Naive thymus-derived CD4-positive, alpha-beta T cell (primary cell): ENCODE measurements at places on chromosomes 4 and X. TPM values are rescaled to one million over a fixed set of nuclear protein-coding genes. Genes with fewer than 3 reads are reported as not detected.

- H3K36me3 ChIP-seq, result no peaks in the 10 kb centered on the region
- no peak for DNase-seq
- no peaks in the 10 kb centered on the region for H3K4me1 ChIP-seq
- no peak overlapping the region for H3K27ac ChIP-seq
- H3K4me3 ChIP-seq, result no peak overlapping the region
Observed at GRCh38 chrX:134388161-134389109, 71.5 kb upstream of the HPRT1 start.

DNA sequence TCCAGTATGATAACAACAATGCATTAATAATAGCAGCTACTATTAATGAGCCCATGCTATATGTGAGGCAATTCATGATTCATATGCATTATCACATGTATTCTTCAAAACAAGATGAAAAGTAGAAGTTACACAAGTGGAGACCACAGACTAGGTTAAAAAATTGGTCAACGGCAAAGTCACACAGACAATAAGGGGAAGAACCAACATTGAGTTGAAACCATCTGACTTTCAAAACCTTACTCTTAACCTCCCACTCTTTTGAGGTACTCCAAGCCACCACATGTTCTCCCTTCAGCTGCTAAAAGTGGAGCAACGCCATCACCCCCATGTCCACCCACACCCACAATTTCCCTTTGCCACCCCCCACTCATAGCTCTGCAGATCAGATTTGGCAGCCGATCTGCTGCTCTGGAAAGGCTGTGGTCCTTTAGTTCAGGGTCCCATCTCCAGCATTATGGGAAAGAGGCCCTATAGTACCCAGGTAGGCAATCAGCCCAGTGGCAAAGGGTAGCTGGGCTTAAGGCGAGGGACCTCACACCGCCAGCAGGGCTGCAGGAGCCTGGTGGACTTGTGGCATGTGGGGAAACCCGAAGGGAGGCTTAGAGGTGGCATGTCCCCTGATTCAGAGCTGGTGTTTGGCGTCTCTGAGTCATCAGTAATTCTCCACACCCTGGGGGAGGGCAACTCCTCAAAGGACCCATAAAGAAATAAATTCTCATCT lies 33.5 kb upstream of the CYBB start:
- peaks cover 7% of the 10 kb centered on the region for H3K4me1 ChIP-seq
- DNase-seq, result no peak
- no peaks in the 10 kb centered on the region for H3K36me3 ChIP-seq
- no peak overlapping the region for H3K27ac ChIP-seq

DNA sequence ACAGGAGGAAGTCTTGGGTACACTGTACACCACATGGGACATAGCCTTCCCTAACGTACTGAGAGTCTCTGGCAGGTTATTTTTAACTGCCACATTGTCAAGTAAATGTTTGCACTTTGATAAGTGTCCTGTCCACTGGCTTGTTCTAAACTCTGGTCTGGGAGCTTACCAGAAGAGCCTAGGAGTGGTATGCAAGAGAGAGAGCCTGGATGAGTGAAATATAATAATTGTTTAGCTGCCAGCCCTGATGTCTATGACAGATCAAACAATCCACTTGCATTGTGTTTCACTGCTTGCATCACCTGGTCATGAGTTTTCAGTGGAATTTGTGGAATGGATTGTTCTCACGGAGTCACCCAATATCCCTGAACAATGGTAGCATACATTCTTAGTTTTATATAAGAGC lies 91.6 kb downstream of the SHROOM3 start:
- no peak overlapping the region for H3K27ac ChIP-seq
- DNase-seq, result no peak
- no peak overlapping the region for H3K4me3 ChIP-seq
- no peaks in the 10 kb centered on the region for H3K27me3 ChIP-seq

DNA sequence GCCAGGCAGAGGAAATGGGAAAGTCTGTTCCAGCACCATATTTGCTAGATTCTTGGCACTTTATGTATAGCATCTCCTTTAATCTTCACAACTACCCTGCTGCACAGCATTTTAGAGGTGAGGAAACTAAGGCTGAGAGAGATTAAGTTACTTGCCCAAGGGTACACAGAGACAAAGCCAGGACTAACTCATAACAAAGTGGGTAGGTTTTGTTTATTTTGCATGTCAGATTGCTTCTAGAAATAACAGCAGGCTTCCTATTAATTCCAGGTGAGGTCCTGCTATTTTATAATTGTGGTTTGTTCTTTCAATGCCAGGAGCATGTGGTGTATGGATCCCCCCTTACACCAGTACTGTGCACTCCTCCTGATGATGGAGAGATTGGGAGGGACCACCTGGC lies 15.0 kb downstream of the TCEANC start:
- no peaks in the 10 kb centered on the region for H3K36me3 ChIP-seq
- DNase-seq, result no peak
- no peaks in the 10 kb centered on the region for H3K27me3 ChIP-seq
- no peaks in the 10 kb centered on the region for H3K4me1 ChIP-seq

GRCh38 chr4:4437798-4438470 lies 51.0 kb downstream of the NSG1 start:
- no peaks in the 10 kb centered on the region for H3K36me3 ChIP-seq
- H3K4me3 ChIP-seq, result no peak overlapping the region
- no peaks in the 10 kb centered on the region for H3K4me1 ChIP-seq

GRCh38 chr4:22115262-22115661 lies 166.7 kb upstream of the KCNIP4 start:
- H3K27ac ChIP-seq, result no peak overlapping the region
- no peaks in the 10 kb centered on the region for H3K27me3 ChIP-seq
- no peak for DNase-seq
- H3K4me3 ChIP-seq, result no peak overlapping the region
- no peaks in the 10 kb centered on the region for H3K36me3 ChIP-seq
- H3K4me1 ChIP-seq, result no peaks in the 10 kb centered on the region

DNA sequence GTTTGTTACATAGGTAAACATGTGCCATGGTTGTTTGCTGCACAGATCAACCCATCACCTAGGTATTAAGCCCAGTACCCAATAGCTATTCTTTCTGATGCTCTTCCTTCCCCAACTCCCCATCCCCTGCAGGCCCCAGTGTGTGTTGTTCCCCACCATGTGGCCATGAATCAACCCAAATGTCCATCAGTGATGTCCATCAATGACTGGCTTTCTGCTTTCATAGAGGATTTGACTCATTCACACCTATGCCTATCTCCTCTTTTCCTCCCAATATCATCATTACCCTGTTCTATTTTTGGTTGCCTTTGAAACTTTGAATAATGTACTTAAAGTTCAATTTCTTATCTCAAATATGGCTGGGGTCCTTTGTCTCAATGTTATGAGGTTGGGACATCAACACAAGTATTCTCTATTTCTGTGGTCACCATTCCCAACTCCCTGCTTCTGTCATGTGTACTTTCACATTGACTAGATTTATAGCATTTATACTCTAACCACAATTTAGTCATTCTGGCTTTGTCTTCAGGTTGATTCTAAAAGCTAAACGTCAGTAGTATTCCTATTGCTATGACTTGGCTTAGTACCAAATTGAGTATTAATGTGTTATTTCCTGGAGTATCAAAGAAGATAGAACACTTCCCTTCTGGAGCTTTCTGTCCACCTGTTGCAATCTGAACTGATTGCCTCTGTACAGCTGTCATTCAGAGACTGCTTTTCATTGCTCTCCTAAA lies 107.2 kb downstream of the TAB3 start:
- DNase-seq, result no peak
- no peaks in the 10 kb centered on the region for H3K36me3 ChIP-seq
- H3K4me3 ChIP-seq, result no peak overlapping the region
- H3K27ac ChIP-seq, result no peak overlapping the region
- no peaks in the 10 kb centered on the region for H3K27me3 ChIP-seq

- no peaks in the 10 kb centered on the region for H3K36me3 ChIP-seq
- H3K4me3 ChIP-seq, result no peak overlapping the region
- no peaks in the 10 kb centered on the region for H3K4me1 ChIP-seq
- no peak overlapping the region for H3K27ac ChIP-seq
- H3K27me3 ChIP-seq, result no peaks in the 10 kb centered on the region
Observed at GRCh38 chr4:144948009-144948408, 150.0 kb downstream of the ANAPC10 start.

Gene TMEM271
- total RNA-seq, result not detected

Gene BTC
- not detected for total RNA-seq
